Hematopoietic multipotent progenitor cell (in vitro differentiated cells): ENCODE measurements at places on chromosomes 2 and 18. TPM values are rescaled to one million over a fixed set of nuclear protein-coding genes. Genes with fewer than 3 reads are reported as not detected.

DNA sequence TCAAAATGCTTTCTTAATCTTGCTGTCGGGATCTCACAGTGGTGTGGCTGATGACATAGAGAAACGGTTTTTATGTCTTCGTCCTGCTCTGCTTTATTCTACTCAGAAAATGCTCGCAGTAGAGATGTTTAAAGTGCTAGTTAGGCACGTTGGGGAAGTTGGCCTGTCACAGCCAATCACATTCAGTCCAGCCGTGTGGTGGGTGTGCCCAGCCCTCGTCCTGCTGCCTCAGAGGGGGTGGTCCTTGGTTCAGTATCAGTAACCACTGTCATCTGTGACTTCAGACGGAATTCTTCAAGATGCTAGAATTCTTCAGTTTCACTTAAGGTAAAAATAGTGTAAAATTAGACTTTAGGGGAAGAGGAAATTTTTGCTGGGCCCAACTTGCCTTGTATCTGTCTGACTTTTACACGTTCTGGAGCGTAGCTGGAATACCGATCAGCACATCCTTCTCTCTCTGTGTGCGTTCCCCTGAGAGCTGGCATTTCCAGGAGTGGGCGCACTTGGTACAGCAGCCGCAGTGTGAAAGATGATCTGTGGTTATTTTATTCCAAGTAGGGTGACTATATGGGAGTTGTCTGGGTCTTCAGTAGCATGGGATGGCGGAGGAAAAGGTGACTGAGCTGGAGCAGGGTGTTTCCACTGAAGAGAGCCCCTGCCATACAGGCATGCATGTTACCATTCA, 18.5 kb downstream of the TRAF3IP1 start:
- no peak for DNase-seq

DNA sequence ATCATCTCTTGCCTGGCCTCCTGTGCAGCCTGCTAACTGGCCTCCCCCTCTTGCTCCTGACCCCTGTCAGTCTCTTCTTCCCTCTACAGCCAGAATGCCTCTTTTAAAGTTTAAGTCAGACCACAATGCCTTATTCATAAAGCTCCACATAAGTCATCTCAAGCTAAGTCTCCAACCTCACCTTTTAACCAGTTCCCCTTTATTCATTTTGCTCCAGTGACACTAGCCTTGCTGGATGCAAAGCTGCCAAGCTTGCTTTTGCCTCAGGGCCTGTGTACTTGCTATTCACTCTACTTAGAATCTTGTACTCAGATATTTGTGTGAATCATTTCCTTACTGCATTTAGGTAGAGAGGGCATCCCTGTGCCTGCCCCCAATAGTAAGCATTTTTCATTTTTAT, 180.9 kb downstream of the PDE1A start:
- DNase-seq = no peak

GRCh38 chr18:35041815-35042387, 688 bp downstream of the MAPRE2 start:
- DNase-seq = no peak

DNA sequence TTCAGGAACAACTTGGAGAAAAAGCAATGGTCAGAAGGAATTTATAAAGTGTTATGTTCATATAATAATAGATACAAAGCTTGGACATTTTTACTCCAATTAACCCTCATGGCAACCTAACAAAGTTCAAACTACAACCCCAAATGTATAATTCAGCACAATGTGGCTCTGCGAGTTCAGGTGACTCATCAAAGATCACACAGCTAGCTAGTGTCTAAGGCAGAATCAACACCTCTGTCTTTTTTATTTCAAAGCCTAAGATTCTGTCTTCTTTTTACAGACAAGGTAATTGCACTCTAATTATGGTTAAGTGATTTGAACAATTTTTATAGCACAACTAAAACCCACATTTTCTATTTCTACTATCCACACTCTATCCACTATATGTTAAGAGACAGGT, 90.5 kb downstream of the CHST9 start:
- DNase-seq = no peak

- DNase-seq = no peak
These were observed 5.3 kb downstream of the MLPH start for GRCh38 chr2:237492137-237492890.

The REG3A gene
- not detected for total RNA-seq

GRCh38 chr2:150526827-150527226, 39.4 kb upstream of the RND3 start:
- no peak for DNase-seq

DNA sequence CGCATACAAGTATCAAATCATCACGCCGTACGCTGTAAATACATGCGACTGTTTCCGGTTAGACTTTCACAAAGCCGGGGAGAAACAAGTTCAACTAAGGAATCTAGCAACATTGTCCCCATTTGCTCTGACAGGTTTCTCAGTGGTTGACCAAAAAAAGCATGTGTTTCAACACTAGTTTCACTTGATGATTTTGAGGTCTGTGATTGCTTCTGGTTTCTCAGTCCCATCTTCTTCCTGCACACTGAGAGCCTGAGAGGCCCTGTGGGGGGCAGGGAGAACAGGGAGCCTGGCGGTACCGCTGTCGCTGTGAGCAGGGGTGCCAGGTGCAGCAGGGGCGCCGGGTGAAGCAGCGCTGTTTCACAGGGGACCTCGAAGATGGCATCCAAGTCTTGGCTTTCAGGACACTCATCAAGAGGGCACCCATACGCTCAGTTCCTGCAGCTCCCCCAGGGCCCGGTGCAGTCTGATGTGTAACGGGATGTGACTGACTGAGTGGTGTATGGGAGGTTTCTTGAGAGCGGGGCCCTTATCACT, 270.9 kb downstream of the TWIST2 start:
- no peak for DNase-seq

DNA sequence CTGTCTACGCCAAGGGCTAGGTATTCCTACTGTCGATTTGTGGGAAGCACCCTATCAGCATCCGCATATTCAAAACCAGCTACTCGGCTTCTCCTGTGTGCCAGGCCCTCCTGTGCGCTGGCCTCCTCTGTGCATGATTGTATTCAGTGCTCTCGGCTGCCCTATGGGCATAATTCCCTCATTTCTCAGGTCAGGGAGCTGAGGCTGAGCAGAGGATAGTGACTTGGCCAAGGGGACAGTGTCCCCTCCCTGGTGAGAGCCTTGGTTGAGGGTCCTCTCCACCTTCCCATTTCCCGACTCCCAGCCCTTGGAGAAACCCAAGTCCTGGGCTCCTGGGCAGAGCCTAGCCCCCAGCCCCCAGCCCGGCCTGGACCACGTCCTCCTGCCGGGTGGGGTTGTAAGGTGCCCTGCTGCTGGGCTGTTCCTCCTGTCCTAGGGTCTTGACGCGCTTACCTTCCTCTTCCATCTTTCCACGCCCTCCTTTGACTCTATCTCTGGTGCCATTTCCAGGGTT, 6.3 kb upstream of the HS6ST1 start:
- DNase-seq = no peak

The DLGAP1 gene
- total RNA-seq = 0.27 TPM

DNA sequence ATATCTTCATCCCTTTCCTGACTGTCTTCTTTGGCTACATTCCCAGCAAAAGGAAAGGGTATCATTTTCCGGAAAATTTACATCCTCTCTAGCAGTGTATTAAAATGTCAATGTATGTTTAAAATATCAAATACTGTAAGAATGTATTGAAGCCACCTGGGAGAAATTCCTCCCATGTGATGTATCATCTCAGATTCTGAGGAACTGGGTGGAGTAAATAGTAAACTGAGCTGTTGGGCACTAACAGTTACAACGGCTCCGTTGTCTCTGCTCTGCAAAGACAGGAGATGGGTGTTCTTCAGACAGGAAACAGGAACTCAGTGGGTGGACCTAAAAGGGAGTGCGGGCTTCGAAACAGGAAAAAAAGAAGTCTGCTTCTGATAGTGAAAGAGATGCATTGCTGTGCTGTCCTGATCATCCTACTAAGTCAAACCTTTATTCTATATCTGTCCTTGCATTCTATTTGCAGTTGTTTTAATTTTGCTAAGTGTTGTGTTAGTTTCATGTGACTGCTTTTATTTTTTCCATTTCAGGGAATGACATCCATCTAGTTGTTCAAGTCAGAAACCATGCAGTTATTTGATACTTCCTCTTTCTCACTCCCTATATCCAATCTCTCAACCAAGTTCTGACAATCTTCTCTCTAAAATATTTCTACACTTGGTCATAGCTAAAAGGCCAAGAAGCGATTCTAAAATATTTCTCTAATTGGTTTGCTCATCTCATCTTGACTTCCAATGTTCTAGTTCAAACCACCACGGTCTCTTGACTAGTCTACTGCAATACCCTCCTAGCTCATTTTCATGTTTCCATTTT, 19.4 kb downstream of the DOK1 start:
- DNase-seq = peak; percentile 53
